ENCODE measurements at places on chromosomes 2 and 18.

- peak; percentile 62 for DNase-seq
Observed at GRCh38 chr18:3665780-3666525, 216.0 kb downstream of the TGIF1 start.

GRCh38 chr2:61510674-61511671, 27.2 kb downstream of the XPO1 start:
- DNase-seq, result no peak

DNA sequence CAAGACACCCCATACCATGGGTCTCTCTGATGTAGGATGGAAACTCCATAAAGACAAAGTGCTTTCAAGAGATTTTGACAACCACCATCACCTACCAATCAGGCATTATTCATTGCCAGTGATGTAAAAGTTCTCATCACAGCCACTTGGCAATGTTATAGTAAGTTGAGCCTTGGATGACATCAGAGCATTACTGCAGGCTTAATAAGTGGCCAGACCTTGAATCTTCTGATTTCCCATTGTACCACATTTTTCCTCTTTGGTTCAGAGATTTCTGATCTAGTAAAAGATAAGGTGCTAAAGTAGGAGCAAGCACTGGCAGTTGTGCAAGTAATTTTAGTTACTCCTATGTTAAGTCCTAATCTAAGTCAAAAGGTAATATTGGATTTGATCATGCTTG, 36.5 kb downstream of the OSR1 start:
- no peak for DNase-seq

DNA sequence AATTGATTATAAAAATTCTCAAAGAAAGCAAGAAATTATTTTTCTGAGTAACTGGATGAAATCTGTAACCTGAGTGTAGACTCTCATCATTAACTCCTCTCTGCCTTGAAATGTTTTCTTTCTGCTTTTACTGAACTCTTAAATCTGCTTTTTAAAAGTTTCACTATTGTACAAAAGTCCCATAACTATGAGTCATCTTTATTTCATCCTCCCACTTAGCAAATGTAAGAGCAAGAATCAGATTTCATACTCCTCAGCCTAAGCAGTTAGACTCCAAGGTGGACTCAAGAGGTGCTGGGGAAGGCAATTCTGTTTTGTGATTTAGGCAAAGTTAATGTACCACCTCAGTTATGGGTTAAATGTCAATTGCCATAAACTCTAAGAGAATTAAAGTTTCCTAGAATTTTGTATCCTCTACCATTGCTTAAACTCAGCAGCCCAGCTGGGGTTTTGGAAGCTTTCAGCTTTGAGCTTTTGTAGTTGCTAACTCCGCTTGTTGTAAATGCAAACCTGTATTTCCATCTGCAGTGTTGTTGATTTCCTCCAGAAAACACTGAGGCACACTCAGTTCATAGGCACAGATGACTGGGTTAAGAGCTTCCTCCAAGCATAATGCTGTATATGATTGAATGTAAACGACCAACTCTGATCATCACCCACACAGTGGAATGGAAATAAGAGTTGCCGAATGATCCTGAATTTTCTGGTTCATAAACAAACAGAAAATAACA, 268.8 kb downstream of the ARHGAP15 start:
- DNase-seq, result no peak

GRCh38 chr18:42051411-42051810, 96.4 kb downstream of the PIK3C3 start:
- no peak for DNase-seq

Data from central memory CD8-positive, alpha-beta T cell (primary cell).